Prostate gland (tissue), 2 donors: ENCODE measurements at places on chromosomes 1 and 21. TPM values are rescaled to one million over a fixed set of nuclear protein-coding genes. Genes with fewer than 3 reads are reported as not detected.

The TSNAX gene
- 23.5 TPM for total RNA-seq

GRCh38 chr1:116388122-116388521 lies 15.1 kb downstream of the ATP1A1 start:
- DNase-seq = no peak
- H3K36me3 ChIP-seq = peaks cover 16% of the 10 kb centered on the region
- no peaks in the 10 kb centered on the region for H3K4me1 ChIP-seq
- no peaks in the 10 kb centered on the region for H3K27me3 ChIP-seq

The S100A2 gene
- total RNA-seq = 14.1 TPM

GRCh38 chr1:1986451-1987141 lies 17.0 kb downstream of the CFAP74 start:
- no peak overlapping the region for H3K4me3 ChIP-seq
- no peaks in the 10 kb centered on the region for H3K27me3 ChIP-seq
- DNase-seq = no peak
- H3K27ac ChIP-seq = no peak overlapping the region
- H3K4me1 ChIP-seq = no peaks in the 10 kb centered on the region
- H3K36me3 ChIP-seq = no peaks in the 10 kb centered on the region

GRCh38 chr1:173122958-173123852 lies 72.5 kb upstream of the TNFSF18 start:
- no peaks in the 10 kb centered on the region for H3K36me3 ChIP-seq
- peak; percentile 79 for DNase-seq
- peaks cover 3% of the 10 kb centered on the region for H3K4me1 ChIP-seq
- H3K4me3 ChIP-seq = peak overlapping the region; percentile 3
- H3K27ac ChIP-seq = peak overlapping the region; percentile 84

The PLA2G2C gene
- total RNA-seq = 0.23 TPM

The TARS2 gene
- 17.4 TPM for total RNA-seq

The KCNK1 gene
- total RNA-seq = 9.7 TPM

GRCh38 chr1:85888921-85889320 lies 180.7 kb upstream of the ZNHIT6 start:
- H3K36me3 ChIP-seq = no peaks in the 10 kb centered on the region
- H3K27me3 ChIP-seq = no peaks in the 10 kb centered on the region
- H3K27ac ChIP-seq = no peak overlapping the region
- no peak for DNase-seq
- no peak overlapping the region for H3K4me3 ChIP-seq

The APP gene
- total RNA-seq = 267 TPM

DNA sequence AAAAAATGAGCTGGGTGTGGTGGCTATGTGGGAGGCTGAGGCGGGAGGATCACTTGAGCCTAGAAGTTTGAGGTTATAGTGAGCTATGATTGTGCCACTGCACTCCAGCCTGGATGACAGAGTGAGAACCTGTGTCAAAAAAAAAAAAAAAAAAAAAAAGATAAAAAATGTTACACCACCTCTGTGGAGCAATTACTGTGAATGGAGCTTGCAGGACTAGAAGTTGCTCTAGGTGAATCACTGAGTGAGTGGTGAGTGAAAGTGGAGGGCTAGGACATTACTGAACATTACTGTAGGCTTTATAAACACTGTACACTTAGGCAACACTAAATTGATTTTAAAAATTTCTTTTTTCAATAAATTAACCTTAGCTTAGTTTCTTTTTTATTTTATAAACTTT lies 21.9 kb downstream of the TLCD4 start:
- H3K27ac ChIP-seq = no peak overlapping the region
- H3K4me1 ChIP-seq = no peaks in the 10 kb centered on the region
- no peaks in the 10 kb centered on the region for H3K27me3 ChIP-seq
- no peak overlapping the region for H3K4me3 ChIP-seq

DNA sequence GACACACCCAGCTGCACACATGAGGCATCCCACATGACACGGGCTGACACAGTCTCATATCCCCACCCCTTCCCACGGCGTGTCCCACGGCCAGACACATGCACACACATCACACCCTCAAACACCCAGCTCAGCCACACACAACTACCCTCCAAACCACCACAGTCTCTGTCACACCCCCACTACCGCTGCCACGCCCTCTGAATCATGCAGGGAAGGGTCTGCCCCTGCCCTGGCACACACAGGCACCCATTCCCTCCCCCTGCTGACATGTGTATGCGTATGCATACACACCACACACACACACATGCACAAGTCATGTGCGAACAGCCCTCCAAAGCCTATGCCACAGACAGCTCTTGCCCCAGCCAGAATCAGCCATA lies 22.6 kb downstream of the PODN start:
- no peak overlapping the region for H3K4me3 ChIP-seq
- H3K4me1 ChIP-seq = peaks cover 5% of the 10 kb centered on the region
- H3K36me3 ChIP-seq = no peaks in the 10 kb centered on the region
- no peak overlapping the region for H3K27ac ChIP-seq

DNA sequence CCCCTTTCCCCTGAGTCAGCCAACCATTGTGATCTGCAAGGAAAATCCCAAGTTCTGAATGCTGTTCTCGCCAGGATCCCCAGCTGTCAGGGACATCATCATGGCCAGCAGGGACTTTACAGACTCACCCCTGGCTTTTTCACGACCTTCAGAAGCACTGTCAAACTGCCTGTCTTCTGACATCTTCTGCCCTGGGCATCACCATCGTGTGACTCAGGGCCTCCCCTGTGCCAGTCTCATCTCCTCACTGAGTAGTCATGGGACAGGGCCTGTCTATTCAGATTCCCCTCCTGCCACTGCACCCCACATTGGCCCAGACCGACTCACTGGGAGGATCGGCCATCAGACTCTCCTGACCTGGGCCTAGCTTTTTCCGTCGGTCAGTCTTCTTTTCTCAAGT lies 72.5 kb upstream of the VAMP3 start:
- DNase-seq = no peak
- no peak overlapping the region for H3K4me3 ChIP-seq
- no peaks in the 10 kb centered on the region for H3K4me1 ChIP-seq
- H3K27ac ChIP-seq = no peak overlapping the region
- no peaks in the 10 kb centered on the region for H3K36me3 ChIP-seq

The RGS21 gene
- not detected for total RNA-seq

DNA sequence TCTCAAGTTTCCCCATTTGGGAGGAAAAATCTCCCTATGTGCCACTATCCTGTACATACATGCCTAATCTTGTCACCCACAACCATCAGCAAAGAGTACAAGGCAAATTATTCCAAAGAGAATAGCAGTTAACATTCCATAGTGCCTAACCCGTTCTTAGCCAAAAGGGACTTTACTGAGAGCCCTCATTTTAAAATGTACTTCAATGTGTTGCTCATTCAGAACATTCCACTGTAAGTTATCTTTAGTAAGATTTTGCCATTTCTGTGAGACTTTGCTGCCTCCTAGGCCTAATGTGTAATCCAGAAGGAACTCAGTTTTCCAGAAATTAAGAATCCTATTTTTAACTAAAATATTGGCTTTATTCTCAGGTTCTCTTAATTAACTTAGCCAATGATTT lies 11.3 kb upstream of the MRPL55 start:
- no peaks in the 10 kb centered on the region for H3K36me3 ChIP-seq
- no peaks in the 10 kb centered on the region for H3K4me1 ChIP-seq
- H3K4me3 ChIP-seq = no peak overlapping the region
- H3K27ac ChIP-seq = no peak overlapping the region

- H3K4me1 ChIP-seq = no peaks in the 10 kb centered on the region
- DNase-seq = no peak
- peaks cover 8% of the 10 kb centered on the region for H3K36me3 ChIP-seq
- H3K27ac ChIP-seq = no peak overlapping the region
Observed at GRCh38 chr1:88802950-88803349, 88.4 kb downstream of the GTF2B start.

DNA sequence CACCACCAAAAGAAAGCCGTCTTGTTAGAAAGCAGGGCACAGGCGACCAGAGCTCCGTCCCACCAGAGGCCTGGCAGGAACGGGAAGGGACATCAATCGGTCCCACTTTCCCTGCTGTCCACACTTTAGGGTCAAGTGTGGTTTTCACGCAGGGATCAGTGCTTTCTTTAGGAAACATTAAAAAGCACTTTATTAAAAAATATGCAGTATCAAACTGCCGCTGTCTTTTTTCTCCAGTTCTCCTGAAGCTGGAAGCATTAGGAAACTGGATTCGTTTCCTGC lies 437 bp downstream of the IFNLR1 start:
- DNase-seq = no peak
- peak overlapping the region; percentile 82 for H3K27ac ChIP-seq
- peak overlapping the region; percentile 56 for H3K4me3 ChIP-seq

DNA sequence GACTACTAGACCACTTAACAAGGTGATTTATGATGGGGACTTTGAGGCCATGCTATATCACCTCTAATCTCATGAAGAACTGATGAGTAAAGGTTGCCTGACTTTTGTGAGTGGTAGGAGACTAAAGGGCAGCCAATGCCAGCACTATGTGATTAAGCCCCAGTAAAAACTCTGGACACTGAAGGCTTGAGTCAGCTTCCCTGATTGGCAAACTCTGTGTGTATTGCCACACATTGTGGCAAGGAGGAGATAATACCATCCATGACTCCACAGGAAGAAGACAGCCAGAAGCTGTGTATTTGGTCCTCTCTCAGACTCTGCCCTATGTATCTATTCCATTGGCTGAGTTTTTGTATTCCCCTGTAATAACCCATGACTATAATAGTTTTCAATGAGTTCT lies 413.3 kb upstream of the ZRANB2 start:
- H3K4me3 ChIP-seq = no peak overlapping the region
- no peaks in the 10 kb centered on the region for H3K27me3 ChIP-seq
- no peaks in the 10 kb centered on the region for H3K36me3 ChIP-seq
- H3K4me1 ChIP-seq = peaks cover 5% of the 10 kb centered on the region

- peaks cover 4% of the 10 kb centered on the region for H3K27me3 ChIP-seq
- H3K4me3 ChIP-seq = no peak overlapping the region
- no peaks in the 10 kb centered on the region for H3K36me3 ChIP-seq
- H3K27ac ChIP-seq = no peak overlapping the region
- DNase-seq = no peak
- H3K4me1 ChIP-seq = no peaks in the 10 kb centered on the region
Observed at GRCh38 chr1:18693256-18694098, 62.8 kb downstream of the PAX7 start.

The KRTAP12-2 gene
- not detected for total RNA-seq

DNA sequence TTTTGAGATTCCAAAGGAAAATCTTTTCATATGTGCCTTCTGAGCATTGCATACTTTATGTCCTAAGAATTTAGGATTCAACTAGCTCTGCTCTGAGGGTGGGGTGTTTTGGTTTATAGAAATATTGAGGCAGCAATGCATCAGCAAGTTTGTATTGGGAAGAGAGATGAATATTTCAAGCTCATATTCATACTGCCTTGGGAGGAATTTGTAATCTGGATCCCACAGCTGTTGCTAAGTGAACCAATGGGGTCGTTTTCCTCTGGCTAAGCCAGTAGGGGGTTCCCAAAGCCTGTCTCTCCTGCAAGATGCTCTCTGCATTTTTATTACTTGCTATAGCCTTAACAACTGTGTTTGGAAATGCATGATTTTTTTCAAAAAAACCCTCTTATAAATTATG lies 130.6 kb downstream of the SNX7 start:
- no peak overlapping the region for H3K27ac ChIP-seq
- DNase-seq = no peak
- H3K4me1 ChIP-seq = no peaks in the 10 kb centered on the region
- H3K36me3 ChIP-seq = no peaks in the 10 kb centered on the region

The RAP1GAP gene
- total RNA-seq = 36.1 TPM

- DNase-seq = no peak
- H3K27ac ChIP-seq = no peak overlapping the region
- no peaks in the 10 kb centered on the region for H3K27me3 ChIP-seq
- no peaks in the 10 kb centered on the region for H3K4me1 ChIP-seq
Observed at GRCh38 chr1:173530795-173531693, 53.9 kb downstream of the PRDX6 start.

The BMP8B gene
- total RNA-seq = 4.7 TPM

- H3K27ac ChIP-seq = peak overlapping the region; percentile 68
- no peak overlapping the region for H3K4me3 ChIP-seq
- H3K4me1 ChIP-seq = peaks cover 8% of the 10 kb centered on the region
- DNase-seq = peak; percentile 37
- H3K36me3 ChIP-seq = peaks cover 6% of the 10 kb centered on the region
- H3K27me3 ChIP-seq = no peaks in the 10 kb centered on the region
Observed at GRCh38 chr1:150621497-150622302, 7.7 kb downstream of the ENSA start.

The CCDC181 gene
- 5.6 TPM for total RNA-seq

The L1TD1 gene
- total RNA-seq = 0.27 TPM

The CEP350 gene
- total RNA-seq = 43.3 TPM

GRCh38 chr1:113226148-113226547 lies 153.2 kb downstream of the LRIG2 start:
- no peak overlapping the region for H3K27ac ChIP-seq
- DNase-seq = no peak
- no peaks in the 10 kb centered on the region for H3K36me3 ChIP-seq

The DNAJC6 gene
- total RNA-seq = 3.5 TPM

DNA sequence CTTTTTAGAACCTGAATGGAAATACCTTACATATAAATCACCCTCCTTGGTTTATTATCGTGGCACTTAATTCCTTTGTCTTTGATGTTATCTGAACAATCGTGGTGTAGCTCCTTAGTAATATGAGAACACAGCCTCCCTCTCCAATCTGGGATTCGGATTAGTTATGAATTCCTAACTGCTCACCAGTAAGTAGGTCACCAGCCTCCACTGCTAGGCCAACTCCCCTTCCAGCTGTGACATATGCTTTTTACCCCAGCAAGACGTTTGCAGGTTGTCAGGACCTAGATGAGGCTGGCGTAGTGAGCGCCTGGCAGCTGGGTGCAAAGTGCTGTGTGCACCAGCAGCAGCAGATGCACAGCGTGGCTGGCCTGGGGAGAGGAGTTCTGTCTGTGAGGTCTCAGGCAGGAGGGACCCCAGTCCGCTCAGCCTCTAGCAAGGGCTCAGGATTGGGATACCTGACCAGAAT lies 38.2 kb downstream of the NTPCR start:
- H3K4me1 ChIP-seq = no peaks in the 10 kb centered on the region
- no peaks in the 10 kb centered on the region for H3K27me3 ChIP-seq
- H3K4me3 ChIP-seq = no peak overlapping the region
- no peak for DNase-seq

GRCh38 chr1:108199781-108200686 lies at the start of gene SLC25A24:
Gene SLC25A24, minus strand, starts transcription at chr1:108200343. Its CDS starts 205 bp downstream, at chr1:108200138.
- no peaks in the 10 kb centered on the region for H3K36me3 ChIP-seq
- peak within 1 kb of the TSS; percentile 77 for H3K27ac ChIP-seq
- DNase-seq = peak; percentile 66
- peaks cover 4% of the 10 kb centered on the region for H3K4me1 ChIP-seq

DNA sequence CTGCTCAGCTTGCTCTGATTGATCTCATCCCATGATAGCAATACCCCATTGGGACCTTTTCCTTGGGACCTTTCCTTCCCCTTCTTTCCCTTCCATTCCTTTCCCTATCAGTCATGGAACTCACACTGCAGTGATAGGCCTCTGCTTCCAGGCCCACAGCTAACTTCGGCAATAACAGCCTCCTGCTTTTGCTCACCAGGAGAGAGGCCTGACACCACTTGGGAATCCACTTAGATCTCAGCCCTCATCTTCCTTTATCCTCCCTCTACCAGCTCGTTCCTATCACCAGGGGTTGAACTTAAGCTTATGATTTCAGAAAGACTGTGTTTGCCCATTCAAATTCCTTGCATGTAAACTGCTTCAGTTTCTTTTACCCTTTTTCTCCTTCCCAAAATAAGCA lies 11.0 kb upstream of the TIPRL start:
- DNase-seq = no peak
- no peak overlapping the region for H3K27ac ChIP-seq
- H3K27me3 ChIP-seq = no peaks in the 10 kb centered on the region

- no peak for DNase-seq
- H3K4me1 ChIP-seq = no peaks in the 10 kb centered on the region
- no peak overlapping the region for H3K4me3 ChIP-seq
- H3K27ac ChIP-seq = no peak overlapping the region
- no peaks in the 10 kb centered on the region for H3K27me3 ChIP-seq
Observed at GRCh38 chr1:192343344-192343743, 26.6 kb downstream of the RGS21 start.

The TNFRSF4 gene
- total RNA-seq = 0.50 TPM
